Upper lobe of right lung (tissue), 1 donor: ENCODE measurements at places on chromosomes 7 and 10. TPM values are rescaled to one million over a fixed set of nuclear protein-coding genes. Genes with fewer than 3 reads are reported as not detected.

DNA sequence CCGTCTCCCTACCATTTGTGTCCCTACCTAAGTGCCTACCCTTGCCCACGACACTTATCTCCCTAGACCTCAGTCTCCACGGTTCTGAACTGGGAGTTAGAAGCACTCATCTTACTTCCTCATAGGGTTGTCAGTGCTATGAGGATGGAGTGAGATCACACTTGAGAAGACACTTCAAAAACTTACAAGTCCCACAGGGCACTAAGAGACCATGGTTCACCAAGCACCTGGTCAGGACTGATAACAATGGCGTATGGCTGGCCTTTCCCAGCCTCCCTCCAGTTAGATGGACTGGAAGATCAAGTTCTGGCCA, 43.2 kb downstream of the KCNMA1 start:
- no peak for DNase-seq

GRCh38 chr7:102469972-102470825, 5.4 kb downstream of the LRWD1 start:
- no peak for DNase-seq

DNA sequence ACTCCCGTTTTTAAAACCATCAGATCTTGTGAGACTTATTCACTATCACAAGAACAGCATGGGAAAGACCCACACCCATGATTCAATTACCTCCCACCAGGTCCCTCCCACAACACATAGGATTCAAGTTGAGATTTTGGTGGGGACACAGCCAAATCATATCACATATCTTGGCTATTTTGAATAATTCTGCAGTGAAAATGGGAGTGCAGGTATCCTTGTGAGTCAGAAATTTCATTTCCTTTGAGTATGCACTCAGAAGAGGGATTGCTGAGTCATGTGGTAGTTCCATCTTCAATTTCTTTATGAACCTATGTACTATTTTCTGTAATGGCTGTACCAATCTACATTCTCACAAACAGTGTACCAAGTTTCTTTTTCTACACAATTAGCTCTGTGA, 125.8 kb downstream of the ANKRD7 start:
- DNase-seq, result no peak

DNA sequence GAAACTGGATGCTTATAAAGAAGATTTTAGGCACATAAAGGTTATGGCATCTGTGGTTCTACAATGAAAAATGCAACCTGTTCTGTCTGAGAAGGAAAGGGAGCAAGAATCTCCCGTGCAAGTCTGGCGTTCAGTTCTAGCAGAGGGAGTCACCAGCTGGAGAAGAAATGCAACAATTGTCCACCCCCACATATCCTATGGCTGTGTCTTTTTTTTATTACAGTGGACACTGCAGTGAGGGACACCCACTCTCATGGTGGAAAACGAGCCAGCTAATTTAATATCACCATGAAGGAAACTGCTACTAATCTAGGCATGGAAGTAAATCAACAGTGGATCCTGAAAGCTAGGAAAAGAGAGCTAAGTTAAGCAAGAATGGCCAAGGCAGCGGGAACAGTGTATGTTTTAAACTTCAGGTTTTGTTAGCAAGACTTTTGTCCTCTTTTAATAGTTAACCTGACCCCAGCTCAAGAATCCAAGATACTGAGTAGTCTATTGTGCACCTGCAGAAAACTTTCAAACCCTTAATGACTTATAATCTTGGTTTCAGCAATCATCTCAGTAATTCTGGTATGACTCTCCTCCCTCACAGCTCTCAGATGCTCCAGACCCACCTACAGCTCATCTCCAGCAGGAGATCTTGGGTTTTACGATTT, 149.3 kb downstream of the FGFR2 start:
- DNase-seq, result no peak

DNA sequence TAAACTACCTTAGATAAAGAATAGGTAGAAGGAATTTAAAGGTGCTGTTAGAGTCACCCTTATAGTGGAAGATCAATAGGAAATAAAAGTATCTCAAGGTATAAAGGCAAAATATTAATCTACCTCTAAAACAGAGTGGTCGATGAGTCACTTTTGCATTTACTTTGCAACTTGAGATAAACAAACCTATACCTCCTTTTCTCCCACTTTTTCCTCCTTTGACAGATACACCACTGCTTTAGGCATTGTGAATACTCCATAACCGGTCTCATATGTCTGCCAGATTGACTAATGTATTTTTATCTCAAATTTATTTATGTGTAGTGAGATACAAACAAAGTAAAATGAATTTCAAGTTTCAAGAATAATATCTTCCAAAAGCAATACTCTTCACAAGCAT, 193.5 kb downstream of the SKAP2 start:
- no peak for DNase-seq

GRCh38 chr10:34706147-34706546, 108.9 kb downstream of the PARD3 start:
- DNase-seq, result no peak

Gene SPRN
- not detected for total RNA-seq

Gene TDRD1
- 0.14 TPM for total RNA-seq

Gene CPEB3
- 5.7 TPM for total RNA-seq
